ENCODE measurements at places on chromosomes 7 and 10.

- no peak for DNase-seq
Observed at GRCh38 chr7:67435894-67436535, 439.4 kb downstream of the TYW1 start.

GRCh38 chr7:150365673-150366398, 2.8 kb upstream of the REPIN1 start:
- DNase-seq: no peak

DNA sequence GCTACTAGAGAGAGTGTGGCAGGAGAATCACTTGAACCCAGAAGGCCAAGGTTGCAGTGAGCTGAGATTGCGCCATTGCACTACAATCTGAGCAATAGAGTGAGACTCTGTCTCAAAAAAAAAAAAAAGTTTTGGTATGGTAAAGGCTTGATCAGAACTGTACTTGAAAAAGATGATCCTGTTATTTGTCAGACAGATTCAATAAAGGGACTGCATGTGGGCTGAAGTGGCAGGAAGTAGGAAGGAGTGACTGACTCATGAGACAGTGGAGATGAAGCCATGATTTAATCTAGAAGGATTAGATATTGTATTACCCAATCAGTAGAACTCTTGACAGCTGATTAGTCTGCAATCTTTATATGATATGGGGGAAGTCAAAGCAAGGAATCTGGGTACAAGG, 2.7 kb upstream of the TMEM254 start:
- no peak for DNase-seq

DNA sequence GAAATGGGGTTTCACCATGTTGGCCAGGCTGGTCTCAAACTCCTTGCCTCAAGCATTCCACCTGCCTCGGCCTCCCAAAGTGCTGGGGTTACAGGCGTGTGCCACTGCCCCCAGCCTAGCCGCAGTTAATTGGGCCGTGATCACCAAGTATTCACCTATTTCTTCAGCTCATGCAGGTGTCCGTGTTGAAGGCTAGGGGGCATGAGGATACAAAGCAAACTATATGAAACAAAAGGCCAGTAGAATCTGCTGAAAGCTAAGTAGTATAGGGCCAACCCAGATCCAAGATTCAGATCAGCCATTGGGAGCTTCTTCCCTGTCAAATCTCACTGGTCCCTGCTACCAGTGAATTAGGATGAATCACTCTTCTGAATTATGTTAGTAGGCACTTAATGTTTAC, 73.4 kb downstream of the LRRC4 start:
- DNase-seq: no peak

DNA sequence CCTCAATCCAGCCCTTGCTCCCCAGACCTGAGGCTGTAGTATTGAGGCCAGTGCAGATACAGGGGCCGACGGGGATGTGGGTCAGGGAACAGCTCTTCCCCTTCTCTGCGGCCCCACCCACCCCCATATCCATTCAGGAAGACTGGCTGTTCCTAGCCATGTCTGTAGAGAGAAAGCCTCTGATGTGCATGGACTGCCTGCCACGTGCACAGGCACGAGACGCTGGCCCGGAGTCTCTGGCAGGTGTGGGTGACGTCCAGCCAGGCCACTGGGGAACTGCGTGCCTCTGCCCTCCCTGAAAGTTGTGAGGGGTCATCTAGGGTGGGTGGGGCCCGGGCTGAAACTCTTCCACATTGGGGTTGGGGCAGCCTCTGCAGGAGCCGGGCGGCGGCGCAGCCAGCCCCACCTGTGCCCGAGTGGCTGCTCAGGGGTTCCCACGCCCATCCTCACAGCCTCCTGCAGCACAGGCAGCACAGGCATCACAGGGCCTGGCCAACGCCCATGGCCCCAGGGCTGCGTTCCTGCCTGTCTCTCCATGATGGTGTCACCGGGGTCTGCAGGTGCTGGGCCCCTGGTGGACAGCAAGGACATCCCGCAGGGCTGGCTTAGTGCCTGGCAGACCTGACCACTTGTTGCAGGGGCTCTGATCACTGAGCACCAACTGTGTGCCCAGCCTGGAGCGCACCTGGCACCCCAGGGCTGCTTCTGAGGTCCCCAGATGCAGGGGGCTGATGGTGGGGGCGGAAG, 27.5 kb downstream of the MICALL2 start:
- no peak for DNase-seq

DNA sequence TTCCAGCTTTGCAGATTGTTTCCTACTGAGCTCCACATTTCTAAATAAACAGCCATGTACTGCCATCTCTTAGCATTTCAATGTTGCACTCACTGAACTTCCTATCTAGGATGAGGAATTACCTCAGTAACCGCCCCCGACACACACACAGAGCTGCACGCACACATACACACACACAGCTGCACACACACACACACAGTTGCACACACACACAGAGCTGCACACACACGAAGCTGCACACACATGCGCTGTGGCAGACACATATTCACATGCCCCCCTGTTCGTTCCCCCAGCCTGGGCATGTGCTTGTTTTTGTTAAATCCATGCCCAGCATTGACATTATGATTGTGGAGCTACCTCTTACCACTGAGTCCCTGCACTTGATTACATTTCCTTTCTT, 39.6 kb upstream of the CNPY1 start:
- DNase-seq: no peak

DNA sequence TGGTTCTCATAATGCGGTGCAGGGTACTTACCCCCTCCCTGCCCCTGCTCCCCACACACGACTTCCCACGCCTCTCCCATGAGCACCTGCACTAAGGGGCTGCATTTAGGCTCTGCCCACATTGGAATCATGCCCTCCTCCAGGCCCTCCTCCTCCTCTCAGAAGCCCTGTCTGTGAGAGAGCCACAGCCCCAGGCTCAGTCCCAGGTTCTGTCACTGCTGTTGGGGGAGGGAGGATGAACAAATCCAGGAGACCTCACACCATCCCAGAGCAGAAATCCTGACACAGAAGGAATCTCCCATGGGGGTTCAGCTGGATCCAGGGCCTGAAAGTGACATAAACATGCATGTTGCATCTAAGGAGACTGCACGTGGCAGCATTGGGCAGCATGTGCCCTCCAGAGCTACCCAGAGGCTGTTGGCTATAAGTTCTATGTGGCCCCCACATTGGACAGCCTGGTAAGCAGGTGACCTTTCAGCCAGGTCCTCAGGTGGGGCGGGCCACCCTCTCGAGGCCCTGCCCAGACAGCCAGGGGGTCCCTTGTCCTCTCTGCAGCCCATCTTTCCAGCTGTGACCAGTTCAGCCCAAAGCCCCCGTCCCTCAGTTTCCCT, 1.6 kb upstream of the PILRA start:
- DNase-seq: no peak

GRCh38 chr10:104011904-104012303, 45.0 kb downstream of the SLK start:
- DNase-seq: no peak

GRCh38 chr7:92158660-92159575, 20.0 kb downstream of the LRRD1 start:
- DNase-seq: no peak

- DNase-seq: no peak
Observed at GRCh38 chr10:61284222-61284890, 168.8 kb downstream of the TMEM26 start.

DNA sequence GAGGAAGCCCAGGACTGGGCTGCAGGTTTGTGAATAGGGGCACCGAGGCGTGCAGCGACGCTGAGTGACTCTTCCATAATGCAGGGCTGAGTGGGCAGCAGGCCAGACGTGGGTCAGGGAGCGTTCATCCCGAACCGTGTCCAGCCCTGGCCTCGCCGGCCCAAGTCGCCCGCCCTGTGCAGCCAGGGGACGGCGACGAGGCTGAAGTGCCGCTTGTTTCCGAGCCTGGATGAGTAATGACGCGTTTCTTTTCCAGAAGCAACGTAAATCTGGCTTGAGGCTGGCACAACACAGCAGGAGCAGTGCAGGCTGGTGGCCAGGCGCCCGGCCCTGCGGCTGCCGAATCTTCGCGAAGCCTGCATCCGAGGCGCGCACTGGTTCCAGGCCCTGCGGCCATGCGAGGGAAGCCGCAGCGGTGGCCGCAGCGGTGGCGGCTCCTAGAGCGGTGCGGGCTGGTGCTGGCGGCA, 74.0 kb upstream of the SEC61G start:
- DNase-seq: no peak

GRCh38 chr10:14450041-14450491, 119.3 kb upstream of the FRMD4A start:
- DNase-seq: no peak

- no peak for DNase-seq
Observed at GRCh38 chr10:100167553-100168312, 18.1 kb downstream of the ERLIN1 start.

DNA sequence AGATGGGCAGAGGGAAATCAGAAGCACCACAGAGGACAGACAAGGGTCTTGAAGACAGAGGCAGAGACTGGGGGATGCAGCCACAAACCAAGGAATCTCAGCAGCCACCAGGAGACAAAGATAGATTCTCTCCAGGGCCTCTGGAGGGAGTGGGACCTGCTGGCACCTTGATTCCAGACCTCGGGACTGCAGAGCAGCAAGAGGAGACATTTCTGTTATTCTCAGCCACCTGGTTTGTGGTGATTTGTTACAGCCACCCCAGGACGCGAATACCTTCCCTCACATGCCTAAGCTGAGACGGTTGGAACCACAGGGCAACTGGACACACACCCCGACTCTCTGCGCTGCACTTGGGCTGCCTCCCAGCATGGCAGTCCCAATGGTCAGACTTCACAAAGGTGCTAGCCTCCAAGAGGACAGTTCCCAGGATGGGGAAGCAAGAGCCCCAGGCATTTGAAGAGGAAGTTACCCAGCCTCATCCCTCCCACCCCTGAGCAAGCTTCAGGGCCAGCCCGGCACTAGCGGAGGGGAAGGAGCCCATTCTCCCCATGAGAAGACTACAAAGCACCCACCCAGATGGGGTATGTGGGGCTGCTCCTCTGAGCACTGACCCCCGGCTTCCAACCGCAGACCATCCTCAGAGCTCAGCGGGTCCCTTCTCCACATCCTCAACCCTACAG, 104.6 kb upstream of the INSIG1 start:
- no peak for DNase-seq

- no peak for DNase-seq
Observed at GRCh38 chr10:43728425-43728824, 79.7 kb upstream of the ZNF32 start.

DNA sequence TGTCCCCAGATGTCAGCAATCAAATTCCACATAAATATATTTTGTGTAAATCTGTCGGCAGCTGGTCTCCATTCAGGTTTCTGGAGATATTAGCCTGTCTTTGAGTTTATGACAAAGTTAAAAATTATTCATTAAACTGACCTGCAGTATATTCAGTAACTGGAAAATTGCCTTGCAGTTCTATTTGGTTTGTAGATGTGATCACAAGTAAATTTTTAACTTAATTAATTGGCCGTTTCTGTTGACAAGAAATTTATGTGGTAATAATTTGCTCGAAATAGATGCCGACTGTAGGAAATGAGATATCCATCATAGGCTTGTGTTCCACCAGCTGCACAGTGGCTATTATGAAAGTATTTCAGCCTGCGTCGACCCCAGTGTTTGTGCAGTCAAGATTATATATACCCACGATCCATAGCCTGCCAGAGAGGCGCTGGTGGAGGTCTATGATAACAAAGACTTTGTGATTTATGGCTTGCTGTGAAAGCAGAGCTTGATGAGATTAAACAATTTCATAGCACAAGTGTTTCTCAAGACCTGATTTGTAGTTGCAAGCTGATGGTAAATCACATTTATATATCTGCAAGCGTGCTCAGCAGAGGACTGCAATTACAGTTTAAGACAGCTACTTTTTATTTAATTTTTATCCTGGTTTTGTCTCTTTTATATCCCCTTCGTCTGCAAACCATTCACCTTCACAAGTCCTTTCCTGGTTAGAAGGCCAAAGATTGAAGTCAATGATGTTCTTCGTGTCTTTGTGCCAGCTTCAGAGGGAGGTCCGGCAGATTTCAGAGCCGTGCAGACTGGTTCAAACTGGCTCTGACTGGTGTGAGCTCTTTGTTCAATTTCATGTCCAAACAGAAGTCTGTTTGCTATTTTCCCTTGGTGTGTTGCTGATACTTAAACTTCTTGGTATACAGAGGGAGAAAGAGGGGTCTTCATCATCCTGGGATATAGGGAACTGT, 850.9 kb downstream of the LRMDA start:
- DNase-seq: no peak

- DNase-seq: no peak
Observed at GRCh38 chr10:13939391-13939790, 352.6 kb downstream of the PRPF18 start.

- DNase-seq: no peak
Observed at GRCh38 chr7:37234928-37235327, 213.7 kb downstream of the ELMO1 start.

DNA sequence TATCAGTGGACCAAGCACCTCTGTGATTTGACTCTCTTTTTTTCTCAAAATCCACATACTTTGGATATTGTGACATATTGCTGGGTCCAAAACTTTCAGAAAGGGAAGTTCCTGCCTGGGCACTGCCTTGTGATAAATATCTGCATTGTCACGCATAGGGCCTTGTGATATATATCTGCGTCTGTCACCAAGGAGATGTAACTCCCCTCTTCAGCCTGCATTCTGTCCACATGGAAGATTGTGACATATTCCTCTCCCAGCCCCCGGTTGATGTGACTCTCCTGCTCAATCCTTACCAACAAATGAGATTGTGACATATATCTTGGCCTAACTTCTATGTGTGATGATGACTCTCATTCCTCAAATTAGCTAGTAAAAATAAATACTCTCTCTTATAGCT, 25.4 kb upstream of the ZNF107 start:
- no peak for DNase-seq

GRCh38 chr7:27080844-27081436, 14.9 kb downstream of the HOXA1 start:
- DNase-seq: no peak

DNA sequence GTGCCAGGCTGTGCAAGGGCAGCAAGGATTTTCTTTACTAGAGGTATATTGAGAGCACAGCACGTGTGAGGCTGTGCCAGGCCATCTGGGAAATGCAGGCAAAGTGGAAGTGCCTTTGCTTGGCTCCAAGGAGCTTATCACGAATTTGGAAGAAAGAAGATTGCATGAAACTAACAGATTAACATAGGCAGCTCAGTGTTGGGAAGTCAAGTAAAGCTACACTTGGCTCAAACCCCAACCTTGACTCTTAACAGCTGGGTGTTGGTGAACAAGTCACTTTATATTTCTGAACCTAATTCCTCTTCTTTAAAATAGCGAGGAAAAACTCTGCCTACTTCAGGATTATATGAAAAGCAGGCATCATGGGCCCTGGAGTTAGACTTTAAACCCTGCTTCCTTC, 105.2 kb downstream of the PLCE1 start:
- no peak for DNase-seq

GRCh38 chr10:103861505-103861904, 6.1 kb upstream of the SH3PXD2A start:
- no peak for DNase-seq

- peak; percentile 36 for DNase-seq
Observed at GRCh38 chr10:6279540-6280267, 77.0 kb downstream of the PFKFB3 start.

DNA sequence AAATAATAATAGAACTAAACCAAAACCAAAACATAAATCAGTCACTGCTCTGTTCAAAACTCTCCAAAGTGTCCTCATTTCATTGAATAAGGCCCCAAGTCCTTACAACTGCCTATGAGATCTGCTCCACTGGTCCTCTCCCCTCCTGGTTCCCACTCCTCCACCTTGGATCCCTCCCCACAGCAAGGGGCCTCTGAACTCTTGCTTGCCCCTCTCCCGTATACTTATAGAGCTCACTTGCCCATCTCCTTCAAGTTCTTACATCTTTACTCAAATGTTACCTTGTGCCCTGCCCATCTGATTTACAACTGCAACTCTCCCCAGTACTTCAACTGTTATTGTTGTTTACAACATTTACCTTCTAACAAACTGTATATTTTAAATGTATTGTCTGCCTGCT, 819 bp downstream of the POLD2 start:
- DNase-seq: no peak

GRCh38 chr7:99808766-99809165, 19.0 kb upstream of the CYP3A43 start:
- DNase-seq: no peak
